ENCODE measurements at places on chromosomes 4 and X.

DNA sequence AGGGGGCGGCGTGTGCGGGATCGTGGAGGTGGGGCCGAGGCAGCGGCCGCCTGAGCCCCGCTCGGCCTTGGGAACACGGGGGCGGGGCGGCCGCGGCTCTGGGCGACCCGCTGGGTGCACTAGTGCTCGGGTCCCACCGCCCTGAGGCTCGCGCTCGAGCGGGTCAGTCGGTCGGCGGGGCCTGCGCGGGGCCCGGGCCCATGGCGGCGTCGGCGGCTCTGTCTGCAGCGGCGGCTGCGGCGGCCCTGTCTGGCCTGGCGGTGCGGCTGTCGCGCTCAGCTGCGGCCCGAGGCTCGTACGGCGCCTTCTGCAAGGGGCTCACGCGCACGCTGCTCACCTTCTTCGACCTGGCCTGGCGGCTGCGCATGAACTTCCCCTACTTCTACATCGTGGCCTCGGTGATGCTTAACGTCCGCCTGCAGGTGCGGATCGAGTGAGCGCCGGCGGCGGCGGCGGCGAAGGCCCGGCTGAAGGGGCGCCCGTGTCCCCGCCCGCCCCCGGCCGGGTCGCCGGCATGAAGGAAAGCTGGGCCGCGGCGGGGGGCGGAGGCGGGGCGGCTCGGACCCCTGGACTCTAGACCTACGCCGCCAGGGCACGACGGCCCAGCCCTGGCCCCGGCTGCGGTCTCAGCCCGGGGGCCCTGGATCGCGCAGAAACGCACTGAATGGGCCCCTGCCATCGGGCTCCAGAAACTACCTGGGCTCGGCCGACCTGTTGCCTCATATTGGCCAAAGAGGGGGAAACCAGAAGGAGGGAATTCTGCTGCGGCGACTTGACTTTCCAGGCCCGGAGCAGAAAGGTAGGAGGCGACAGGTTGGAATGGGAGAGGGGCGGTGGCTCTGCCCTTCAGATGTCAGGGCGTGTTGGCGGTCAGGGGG is at the start of gene SMIM10L2A:
SMIM10L2A (plus strand) TSS at position 13 of the 878 bp plus-strand sequence; CDS start at position 201, 188 bp downstream.
- no peak for DNase-seq

- no peak for DNase-seq
These were observed 1981.9 kb upstream of the TENM3 start for GRCh38 chr4:180261346-180261745.

GRCh38 chrX:66030505-66031317 is 9.2 kb downstream of the VSIG4 start:
- DNase-seq = no peak

GRCh38 chr4:42715807-42716482 is 59.0 kb upstream of the ATP8A1 start:
- DNase-seq = no peak

Data from right hindlimb (tissue), 1 donor.